ENCODE measurements at places on chromosomes 16 and 17.

GRCh38 chr16:2692251-2692947 lies 10.1 kb downstream of the KCTD5 start:
- no peak for DNase-seq

GRCh38 chr16:30379158-30379783 lies 3.1 kb downstream of the SEPTIN1 start:
- no peak for DNase-seq

GRCh38 chr17:81563861-81564586 lies 11.9 kb upstream of the FAAP100 start:
- DNase-seq, result no peak

GRCh38 chr16:51630076-51630475 lies 479.0 kb upstream of the SALL1 start:
- DNase-seq, result no peak

DNA sequence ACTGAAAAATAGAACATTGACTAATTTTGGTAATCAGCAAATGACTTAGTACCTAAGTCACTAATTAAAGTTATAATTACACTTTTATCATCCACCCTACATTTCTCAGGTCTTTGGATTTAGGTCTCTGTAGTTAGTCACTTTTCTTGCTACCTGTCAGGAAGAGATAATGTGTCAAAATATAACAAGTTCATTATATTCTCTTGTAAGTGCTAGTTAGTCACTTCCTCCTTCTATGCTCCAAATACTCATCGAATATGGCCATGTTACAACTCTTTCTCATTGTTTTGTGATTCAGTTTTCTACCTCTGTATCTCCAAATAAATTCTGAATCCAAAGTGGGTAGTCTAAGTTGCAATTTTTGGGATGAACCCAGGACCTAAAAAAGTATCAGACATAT lies 163.5 kb upstream of the KIF2B start:
- DNase-seq, result no peak

DNA sequence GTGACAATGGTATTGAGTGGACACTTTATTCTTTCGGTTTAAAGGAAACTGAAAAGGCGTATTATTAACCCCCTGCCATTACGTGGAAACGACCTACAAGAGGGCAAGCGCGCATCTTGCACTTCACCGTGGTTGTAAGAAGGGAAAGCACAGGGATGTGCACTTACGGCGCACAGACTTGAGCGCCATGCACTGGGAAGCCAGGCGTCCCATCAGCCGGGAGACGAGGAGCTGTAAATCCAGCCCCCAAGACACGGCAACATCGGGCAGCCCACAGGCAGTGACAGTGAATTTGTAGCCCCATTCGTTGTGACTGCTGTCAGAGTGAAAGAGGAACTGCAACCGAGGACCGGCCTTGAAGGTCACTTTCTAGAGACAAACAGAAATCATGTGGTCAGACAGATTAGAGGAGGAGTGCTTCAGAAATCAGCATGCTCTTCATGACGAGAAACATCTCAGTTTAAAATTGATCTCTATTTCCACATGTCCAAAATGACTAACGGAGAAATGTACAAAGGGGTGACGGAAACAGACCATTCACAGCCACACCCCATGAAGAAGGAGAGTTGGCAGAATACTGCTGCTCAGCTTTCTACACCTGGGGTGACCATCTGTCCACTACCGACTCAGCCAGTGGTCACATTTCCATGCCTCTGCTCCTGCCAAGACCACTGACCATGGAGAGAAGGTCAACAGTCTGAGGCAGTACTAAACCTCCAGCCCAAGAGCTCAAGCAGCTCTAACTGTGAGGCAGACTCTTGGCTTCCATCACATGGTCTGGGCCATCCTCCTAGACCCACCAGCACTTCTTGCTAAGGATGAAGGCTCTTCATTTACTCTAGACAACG lies 68.6 kb downstream of the ZZEF1 start:
- DNase-seq, result no peak

- no peak for DNase-seq
These were observed 1.1 kb downstream of the KDM8 start for GRCh38 chr16:27204312-27204915.

DNA sequence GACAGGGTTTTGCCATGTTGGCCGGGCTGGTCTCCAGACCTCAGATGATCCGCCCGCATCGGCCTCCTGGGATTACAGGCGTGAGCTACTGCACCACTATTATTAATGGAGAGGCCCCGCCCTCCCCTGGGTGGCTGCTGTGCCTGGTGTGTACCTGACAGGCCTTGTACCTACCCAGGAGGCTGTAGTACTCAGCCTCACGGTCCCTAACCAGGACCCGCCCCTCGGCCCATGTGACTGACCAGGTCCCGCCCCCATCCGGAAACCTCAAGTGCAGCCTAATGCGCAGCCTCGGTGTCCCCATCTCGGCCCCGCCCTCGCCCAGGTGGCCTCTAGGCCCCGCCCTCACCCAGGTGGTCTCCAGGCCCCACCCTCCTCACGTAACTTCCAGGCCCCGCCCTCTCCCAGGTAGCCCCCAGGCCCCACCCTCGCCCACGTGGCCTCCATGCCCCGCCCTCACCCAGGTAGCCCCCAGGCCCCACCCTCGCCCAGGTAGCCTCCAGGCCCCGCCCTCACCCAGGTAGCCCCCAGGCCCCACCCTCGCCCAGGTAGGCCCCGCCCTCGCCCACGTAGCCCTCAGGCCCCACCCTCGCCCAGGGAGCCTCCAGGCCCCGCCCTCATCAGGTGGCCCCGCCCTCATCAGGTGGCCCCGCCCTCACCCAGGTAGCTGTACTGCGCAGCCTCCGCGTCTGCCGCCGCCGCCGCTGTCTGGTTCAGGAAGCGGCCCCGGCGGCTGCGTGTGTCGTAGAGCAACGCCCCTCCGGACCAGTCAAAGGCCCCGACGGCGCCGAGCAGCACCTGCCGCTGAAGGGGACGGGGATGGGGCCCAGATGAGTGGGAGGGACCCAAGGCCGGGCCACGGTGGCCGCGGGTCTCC lies 31.0 kb downstream of the HASPIN start:
- peak; percentile 59 for DNase-seq

GRCh38 chr16:29996766-29997250 lies 767 bp downstream of the INO80E start:
- no peak for DNase-seq

DNA sequence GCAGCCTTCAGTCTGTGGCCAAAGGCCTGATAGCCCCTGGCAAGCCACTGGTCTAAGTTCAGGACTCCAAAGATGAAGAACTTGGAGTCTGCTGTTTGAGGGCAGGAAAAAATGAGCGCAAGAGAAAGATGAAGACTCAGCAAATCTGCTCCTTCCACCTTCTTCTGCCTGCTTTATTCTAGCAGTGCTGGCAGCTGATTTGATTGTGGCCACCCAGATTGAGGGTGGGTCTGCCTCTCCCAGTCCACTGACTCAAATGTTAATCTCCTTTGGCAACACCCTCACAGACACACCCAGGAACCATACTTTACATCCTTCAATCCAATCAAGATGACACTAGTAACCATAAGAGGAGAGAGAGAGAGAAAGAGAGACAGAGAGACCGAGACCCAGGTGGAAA lies 127.6 kb downstream of the UTP18 start:
- no peak for DNase-seq

GRCh38 chr17:59533694-59534093 lies 31.7 kb upstream of the DHX40 start:
- no peak for DNase-seq

- no peak for DNase-seq
These were observed 73.4 kb downstream of the MYO1D start for GRCh38 chr17:32803544-32803943.

DNA sequence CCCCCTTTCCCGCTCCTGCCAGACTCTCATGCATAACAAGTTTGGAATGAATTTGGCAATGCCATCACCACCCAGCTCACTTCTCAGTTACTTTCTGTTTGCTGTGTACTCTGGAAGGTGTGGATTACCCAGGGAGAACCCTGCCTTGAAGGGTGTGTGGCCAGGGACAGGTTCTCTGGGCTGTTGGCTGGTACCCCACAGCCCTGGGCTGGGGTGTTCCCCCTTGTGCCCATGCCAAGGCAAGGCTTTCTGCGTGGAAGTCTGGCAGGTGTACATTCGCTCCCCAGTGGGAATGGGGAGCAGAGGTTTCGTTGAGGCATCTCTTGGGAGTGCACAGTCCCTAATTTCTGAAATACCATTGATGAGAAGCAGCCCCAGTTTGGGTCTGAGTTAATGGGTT lies 187.7 kb downstream of the CCDC182 start:
- no peak for DNase-seq

DNA sequence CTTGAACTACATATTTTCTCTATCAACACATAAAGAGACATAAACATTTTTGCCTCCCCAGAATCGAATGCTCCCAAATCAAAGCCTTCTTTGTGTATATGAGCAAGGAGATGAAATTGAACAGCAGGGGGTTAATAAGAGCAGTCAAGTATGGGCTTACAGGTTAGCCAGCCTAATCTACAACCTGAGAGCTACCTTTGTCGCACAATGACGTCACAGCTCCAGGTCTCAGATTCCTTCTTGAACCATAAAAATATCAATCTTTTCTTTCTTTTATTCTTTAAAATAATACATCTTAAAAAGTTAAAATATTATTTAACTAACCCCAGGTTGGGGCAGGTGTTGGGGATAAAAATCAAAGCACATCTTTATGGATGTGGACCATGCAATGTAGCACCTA lies 482.9 kb upstream of the CDH11 start:
- no peak for DNase-seq

GRCh38 chr16:20203272-20203671 lies 124.0 kb downstream of the GP2 start:
- DNase-seq, result no peak

- no peak for DNase-seq
These were observed 47.3 kb downstream of the UBE2G1 start for GRCh38 chr17:4319221-4319620.
